IMR-90 (cell line): ENCODE measurements at places on chromosomes 3 and 15. TPM values are rescaled to one million over a fixed set of nuclear protein-coding genes. Genes with fewer than 3 reads are reported as not detected.

DNA sequence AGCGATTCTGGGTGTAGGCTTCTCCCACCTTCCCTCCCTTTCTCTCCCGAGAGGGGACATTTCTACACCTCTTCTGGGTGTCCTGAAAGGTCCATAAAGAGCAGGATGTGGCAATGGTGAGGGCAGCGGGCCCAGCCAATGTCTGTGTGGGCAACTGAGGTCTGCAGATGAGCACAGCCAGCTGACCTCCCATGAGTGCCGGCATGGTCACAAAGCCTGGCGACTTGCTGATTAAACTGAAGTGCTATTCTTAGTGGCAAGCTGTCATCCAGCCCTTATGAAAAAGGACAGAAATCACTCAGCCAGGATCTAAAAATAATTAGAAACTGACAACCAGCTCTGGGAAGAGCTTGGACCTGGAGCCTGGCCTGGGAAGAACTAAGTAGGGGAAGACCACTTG is 124.3 kb upstream of the RGMA start:
- no peak overlapping the region for H3K27ac ChIP-seq
- no peaks in the 10 kb centered on the region for H3K27me3 ChIP-seq
- H3K4me3 ChIP-seq, result no peak overlapping the region
- no peaks in the 10 kb centered on the region for H3K4me1 ChIP-seq

GRCh38 chr15:87736401-87736800 is 520.1 kb downstream of the NTRK3 start:
- no peak overlapping the region for H3K4me3 ChIP-seq
- H3K27me3 ChIP-seq, result no peaks in the 10 kb centered on the region
- H3K36me3 ChIP-seq, result no peaks in the 10 kb centered on the region
- peak; percentile 76 for DNase-seq
- peaks cover 9% of the 10 kb centered on the region; the same call in 1 of the 2 replicates for H3K4me1 ChIP-seq
- no peak overlapping the region for H3K27ac ChIP-seq

- H3K36me3 ChIP-seq, result no peaks in the 10 kb centered on the region
- no peak overlapping the region for H3K27ac ChIP-seq
- no peak overlapping the region for H3K4me3 ChIP-seq
- no peak for DNase-seq
- H3K27me3 ChIP-seq, result no peaks in the 10 kb centered on the region
- H3K4me1 ChIP-seq, result no peaks in the 10 kb centered on the region
These were observed 676.3 kb upstream of the CCDC54 start for GRCh38 chr3:106700981-106701380.

The USP50 gene
- total RNA-seq, result not detected in 2 replicates

DNA sequence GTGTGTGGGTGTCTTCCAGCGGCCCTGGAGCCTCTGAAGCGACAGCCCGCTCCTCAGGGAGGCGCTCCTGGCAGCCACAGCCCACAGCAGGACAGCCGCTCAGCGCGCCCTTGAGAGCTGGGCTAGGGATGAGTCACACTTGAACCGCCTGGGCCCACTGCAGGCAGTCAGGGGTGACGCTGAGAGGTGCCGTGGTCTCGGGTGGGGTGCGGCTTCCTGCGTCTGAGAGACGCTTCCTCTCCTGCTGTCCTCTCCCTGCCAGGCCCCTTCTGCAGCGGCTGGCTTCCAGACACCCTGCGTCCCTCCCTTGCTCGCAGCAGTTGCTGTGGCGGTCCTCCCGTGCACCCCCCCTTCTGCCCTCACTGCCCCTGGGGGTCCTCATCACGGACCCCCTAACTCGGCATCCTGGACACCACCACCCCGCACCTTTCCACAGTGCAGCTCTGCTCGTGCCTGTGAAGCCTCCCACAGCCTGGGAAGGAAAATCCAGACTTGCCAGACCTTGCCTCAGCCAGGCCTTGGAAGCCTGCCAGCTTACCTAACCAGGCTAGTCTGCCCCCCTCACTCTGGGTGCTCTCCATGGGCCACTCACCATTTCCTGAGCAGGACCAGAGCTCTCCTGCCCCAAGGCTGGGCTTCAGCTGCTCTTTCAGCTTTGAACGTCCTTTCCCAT is 1.1 kb upstream of the SPTBN5 start:
- H3K36me3 ChIP-seq, result peaks cover 5% of the 10 kb centered on the region; the same call in 1 of the 2 replicates
- no peak overlapping the region for H3K27ac ChIP-seq
- H3K27me3 ChIP-seq, result peaks cover 4% of the 10 kb centered on the region; the same call in 1 of the 2 replicates
- H3K4me3 ChIP-seq, result no peak overlapping the region
- peaks cover 6% of the 10 kb centered on the region; the same call in 1 of the 2 replicates for H3K4me1 ChIP-seq

The UCN2 gene
- total RNA-seq, result 0.54 and 0.56 TPM in 2 replicates

DNA sequence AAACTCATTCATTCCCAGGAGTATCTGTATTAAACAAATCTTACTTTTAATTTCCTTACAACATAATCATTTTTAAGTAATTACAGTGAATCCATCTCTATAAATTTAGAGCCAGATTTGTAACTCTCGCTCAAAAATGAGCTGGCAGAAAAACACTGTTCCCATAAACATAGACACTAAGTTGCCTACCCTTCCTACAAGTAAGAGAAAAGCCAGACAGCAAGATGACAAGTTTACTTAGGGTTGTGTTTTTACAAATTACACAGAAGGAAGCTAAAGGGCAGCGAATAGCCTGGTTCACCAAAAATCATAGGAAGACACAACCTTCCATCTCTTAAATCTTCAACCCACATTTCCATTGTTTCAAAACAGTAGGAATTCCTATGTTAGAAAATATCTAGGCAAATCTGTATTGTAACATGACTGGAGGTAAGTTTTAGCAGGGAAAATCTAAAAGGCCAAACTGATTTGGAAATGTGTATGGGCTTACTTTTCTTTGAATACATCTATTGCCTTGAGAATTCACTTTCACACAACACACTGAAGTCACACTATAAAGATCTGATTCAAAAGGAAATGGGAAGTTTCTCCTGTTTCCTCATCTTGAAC is 21.7 kb downstream of the HERC1 start:
- no peak overlapping the region for H3K27ac ChIP-seq
- no peaks in the 10 kb centered on the region for H3K27me3 ChIP-seq
- H3K4me1 ChIP-seq, result peaks cover 2% of the 10 kb centered on the region; the same call in 1 of the 2 replicates
- no peak overlapping the region for H3K4me3 ChIP-seq

GRCh38 chr3:123421353-123422174 is 27.3 kb downstream of the ADCY5 start:
- H3K4me3 ChIP-seq, result no peak overlapping the region
- H3K36me3 ChIP-seq, result no peaks in the 10 kb centered on the region
- H3K4me1 ChIP-seq, result no peaks in the 10 kb centered on the region
- H3K27ac ChIP-seq, result no peak overlapping the region
- no peak for DNase-seq
- H3K27me3 ChIP-seq, result peaks cover 71% of the 10 kb centered on the region

DNA sequence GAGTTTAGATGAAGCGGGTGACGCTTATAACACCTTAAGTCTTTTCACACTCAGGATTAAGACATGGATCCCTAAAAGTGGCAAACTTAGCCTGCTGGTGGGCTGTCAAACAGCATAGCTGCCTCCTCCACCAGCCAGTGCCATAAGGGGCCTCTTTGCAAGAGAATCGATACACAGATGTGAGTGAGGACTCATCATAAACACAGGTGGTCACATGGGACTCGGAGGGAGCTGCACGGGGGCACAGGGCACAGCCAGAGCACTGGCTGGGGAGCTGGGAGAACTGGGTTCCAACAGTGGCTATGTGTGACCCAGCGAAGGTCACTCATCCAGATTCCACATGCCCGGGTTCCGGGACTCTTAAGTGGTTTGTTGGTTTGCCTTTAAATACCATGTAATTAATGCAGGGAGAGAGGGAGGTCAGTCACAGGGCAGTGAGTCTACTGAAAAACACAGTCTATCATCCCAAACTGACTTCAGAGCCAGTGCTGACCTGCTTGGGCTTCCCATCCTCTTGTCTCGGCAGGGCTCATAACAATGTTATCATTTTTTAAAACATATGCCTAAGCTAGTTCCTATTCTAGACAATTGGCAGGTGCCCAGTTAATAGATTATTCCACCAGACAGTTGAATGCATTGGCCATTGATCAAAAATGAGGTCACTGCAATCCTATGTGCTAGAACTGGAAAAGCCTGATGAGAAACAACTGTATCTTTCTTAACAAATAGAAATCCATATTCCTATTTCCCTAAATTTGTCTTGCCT is 51.8 kb downstream of the SLC12A8 start:
- peak; percentile 62 for DNase-seq
- no peaks in the 10 kb centered on the region for H3K36me3 ChIP-seq
- H3K27me3 ChIP-seq, result no peaks in the 10 kb centered on the region
- H3K27ac ChIP-seq, result no peak overlapping the region

GRCh38 chr3:69051756-69052471 is at the start of gene TMF1:
TSS of gene TMF1 (minus strand) at chr3:69052333. CDS start at chr3:69052086, 247 bp downstream.
- peak within 1 kb of the TSS; percentile 92 for H3K27ac ChIP-seq
- H3K4me3 ChIP-seq, result peak within 1 kb of the TSS; percentile 79
- H3K36me3 ChIP-seq, result peaks cover 14% of the 10 kb centered on the region
- no peaks in the 10 kb centered on the region for H3K4me1 ChIP-seq
- peak; percentile 99 for DNase-seq

The CERS3 gene
- total RNA-seq, result not detected in 2 replicates

The SLC33A1 gene
- 32.4 and 34.4 TPM in 2 replicates for total RNA-seq

GRCh38 chr3:139491966-139492365 is 15.7 kb upstream of the RBP2 start:
- H3K27ac ChIP-seq, result no peak overlapping the region
- DNase-seq, result no peak
- H3K4me3 ChIP-seq, result no peak overlapping the region
- H3K36me3 ChIP-seq, result no peaks in the 10 kb centered on the region

DNA sequence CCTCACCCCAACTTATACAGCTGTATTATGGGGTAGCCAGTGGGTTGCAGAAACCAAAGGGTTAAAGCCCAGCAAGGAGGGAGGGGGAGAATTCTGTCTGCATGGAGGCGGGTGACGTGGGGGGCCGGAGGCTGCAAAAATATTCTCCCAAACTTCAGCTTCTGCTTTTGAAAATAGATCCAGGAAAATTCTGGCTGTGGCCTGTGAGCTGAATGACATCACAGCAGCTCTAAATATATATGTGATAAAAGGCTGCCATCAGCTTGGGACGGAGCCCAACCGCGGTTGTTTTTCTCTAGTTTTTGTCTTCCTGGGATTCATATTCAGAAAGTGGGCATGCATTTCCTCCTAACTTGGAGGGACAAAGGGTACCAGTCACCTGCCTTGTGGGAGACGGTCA is 27.6 kb downstream of the MAPKAPK3 start:
- H3K4me3 ChIP-seq, result no peak overlapping the region
- no peak overlapping the region for H3K27ac ChIP-seq
- H3K4me1 ChIP-seq, result no peaks in the 10 kb centered on the region

DNA sequence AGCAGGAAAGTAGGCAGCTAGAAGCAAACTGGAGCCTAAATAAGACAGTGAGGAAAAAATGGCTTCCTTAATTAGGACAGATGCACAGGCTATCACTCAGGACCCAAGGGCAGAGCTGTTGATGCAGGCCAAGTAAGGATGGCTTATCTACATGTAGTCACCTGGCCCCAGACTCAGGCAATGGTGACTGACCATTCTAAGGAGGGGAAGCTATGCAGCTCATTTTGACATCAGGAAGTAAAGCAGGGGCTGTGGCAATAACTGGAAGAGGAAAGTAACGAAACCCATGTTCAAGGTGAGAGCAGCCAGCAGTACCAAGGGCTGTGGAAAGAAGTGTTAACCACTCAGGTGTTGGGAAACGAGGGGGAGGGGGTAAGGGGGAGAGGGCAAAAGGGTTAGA is 16.2 kb downstream of the ACAD11 start:
- no peaks in the 10 kb centered on the region for H3K27me3 ChIP-seq
- no peak for DNase-seq
- H3K36me3 ChIP-seq, result peaks cover 3% of the 10 kb centered on the region; the same call in 1 of the 2 replicates
- peaks cover 4% of the 10 kb centered on the region for H3K4me1 ChIP-seq
- H3K27ac ChIP-seq, result no peak overlapping the region

- peak overlapping the region; percentile 39 for H3K27ac ChIP-seq
- peak overlapping the region; percentile 64 for H3K4me3 ChIP-seq
- H3K27me3 ChIP-seq, result no peaks in the 10 kb centered on the region
- H3K4me1 ChIP-seq, result peaks cover 15% of the 10 kb centered on the region
- DNase-seq, result no peak
These were observed 451 bp downstream of the CHCHD4 start for GRCh38 chr3:14124223-14124614.

GRCh38 chr3:17833786-17834559 is 91.5 kb upstream of the TBC1D5 start:
- H3K27me3 ChIP-seq, result no peaks in the 10 kb centered on the region
- H3K36me3 ChIP-seq, result no peaks in the 10 kb centered on the region
- H3K27ac ChIP-seq, result no peak overlapping the region

GRCh38 chr3:4113811-4114522 is 189.2 kb upstream of the SETMAR start:
- H3K4me3 ChIP-seq, result no peak overlapping the region
- no peak overlapping the region for H3K27ac ChIP-seq
- no peaks in the 10 kb centered on the region for H3K27me3 ChIP-seq
- H3K4me1 ChIP-seq, result no peaks in the 10 kb centered on the region
- no peaks in the 10 kb centered on the region for H3K36me3 ChIP-seq

GRCh38 chr15:61119556-61119955 is 109.5 kb downstream of the RORA start:
- no peak overlapping the region for H3K4me3 ChIP-seq
- H3K27ac ChIP-seq, result no peak overlapping the region
- H3K36me3 ChIP-seq, result no peaks in the 10 kb centered on the region
- DNase-seq, result no peak
- H3K4me1 ChIP-seq, result no peaks in the 10 kb centered on the region

DNA sequence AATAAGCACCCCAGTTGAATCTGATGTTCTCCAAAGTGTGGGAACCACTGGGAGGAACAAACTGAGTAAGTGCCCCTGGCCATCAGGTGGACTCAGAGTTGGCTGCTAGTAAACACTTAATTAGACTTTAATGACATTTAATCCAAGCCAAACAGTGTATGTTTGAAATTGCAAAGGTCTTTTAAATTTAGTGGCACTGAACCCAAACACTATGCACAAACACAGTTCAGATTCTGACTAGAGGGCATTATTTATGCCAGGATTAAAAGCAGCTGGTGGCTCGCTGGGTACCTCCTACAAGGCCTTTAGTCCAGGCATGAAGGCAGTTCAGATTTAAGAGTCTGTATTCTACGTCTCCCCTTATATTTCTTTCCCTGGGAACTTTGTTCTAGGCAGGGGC is 264.8 kb downstream of the CLSTN2 start:
- H3K36me3 ChIP-seq, result no peaks in the 10 kb centered on the region
- no peak overlapping the region for H3K4me3 ChIP-seq
- no peak for DNase-seq
- H3K27ac ChIP-seq, result no peak overlapping the region

The ZCWPW2 gene
- 0.18 and 0.56 TPM in 2 replicates for total RNA-seq

DNA sequence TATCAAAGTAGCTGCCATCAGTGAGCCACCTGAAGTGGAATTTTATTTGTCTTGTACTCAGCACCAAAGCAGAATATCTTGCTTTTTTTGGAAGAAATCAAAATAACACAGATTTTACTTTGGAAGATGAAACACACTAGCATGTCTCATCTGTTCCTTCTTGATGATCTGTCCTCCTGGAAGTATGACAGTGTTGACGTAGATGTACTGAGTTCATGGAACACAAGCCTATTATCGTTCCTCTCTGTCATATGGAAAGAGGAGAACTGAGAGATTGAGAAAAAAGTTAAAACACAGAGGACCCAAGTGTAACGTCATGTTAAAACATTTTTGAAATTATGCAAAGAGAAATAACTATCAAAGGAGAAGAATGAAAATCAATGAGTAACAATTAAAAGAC is 340.2 kb downstream of the ROBO2 start:
- no peaks in the 10 kb centered on the region for H3K36me3 ChIP-seq
- no peak for DNase-seq
- no peaks in the 10 kb centered on the region for H3K27me3 ChIP-seq
- H3K4me1 ChIP-seq, result no peaks in the 10 kb centered on the region
- H3K27ac ChIP-seq, result no peak overlapping the region

The SLC12A1 gene
- total RNA-seq, result not detected in 2 replicates
